Bone marrow (tissue), 2 donors: ENCODE measurements at places on chromosomes 16 and 17.

DNA sequence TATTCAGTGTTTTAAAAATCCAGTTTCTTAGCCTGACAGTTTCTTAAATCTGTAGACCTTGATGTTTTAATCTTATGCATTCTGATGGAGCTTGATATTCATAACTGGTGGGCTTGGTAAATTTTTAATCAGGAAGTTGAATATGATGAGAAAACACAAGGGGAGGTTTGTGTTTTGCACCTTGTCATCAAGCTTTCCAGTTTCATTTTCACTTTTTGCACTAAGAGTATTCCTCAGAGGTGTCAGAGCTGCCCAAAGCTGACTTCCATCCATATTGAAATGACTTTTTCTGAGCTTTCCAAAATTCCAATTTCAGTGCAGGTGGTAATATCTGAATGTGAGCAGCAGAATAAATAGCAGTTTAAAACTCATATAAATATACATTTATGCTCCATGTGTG lies 555.0 kb upstream of the RBFOX1 start:
- no peak for DNase-seq

- no peak for DNase-seq
Observed at GRCh38 chr16:17068524-17068923, 402.2 kb downstream of the XYLT1 start.

- DNase-seq = no peak
Observed at GRCh38 chr17:50344731-50345365, 1.1 kb upstream of the XYLT2 start.

GRCh38 chr17:82789051-82789592 lies 37.3 kb downstream of the TBCD start:
- DNase-seq = no peak

GRCh38 chr17:12917399-12917798 lies 100.4 kb downstream of the ELAC2 start:
- DNase-seq = no peak

GRCh38 chr16:31456988-31457360 lies 2.3 kb upstream of the ARMC5 start:
- DNase-seq = no peak

GRCh38 chr17:59561042-59561441 lies 4.4 kb upstream of the DHX40 start:
- DNase-seq = peak; percentile 55

DNA sequence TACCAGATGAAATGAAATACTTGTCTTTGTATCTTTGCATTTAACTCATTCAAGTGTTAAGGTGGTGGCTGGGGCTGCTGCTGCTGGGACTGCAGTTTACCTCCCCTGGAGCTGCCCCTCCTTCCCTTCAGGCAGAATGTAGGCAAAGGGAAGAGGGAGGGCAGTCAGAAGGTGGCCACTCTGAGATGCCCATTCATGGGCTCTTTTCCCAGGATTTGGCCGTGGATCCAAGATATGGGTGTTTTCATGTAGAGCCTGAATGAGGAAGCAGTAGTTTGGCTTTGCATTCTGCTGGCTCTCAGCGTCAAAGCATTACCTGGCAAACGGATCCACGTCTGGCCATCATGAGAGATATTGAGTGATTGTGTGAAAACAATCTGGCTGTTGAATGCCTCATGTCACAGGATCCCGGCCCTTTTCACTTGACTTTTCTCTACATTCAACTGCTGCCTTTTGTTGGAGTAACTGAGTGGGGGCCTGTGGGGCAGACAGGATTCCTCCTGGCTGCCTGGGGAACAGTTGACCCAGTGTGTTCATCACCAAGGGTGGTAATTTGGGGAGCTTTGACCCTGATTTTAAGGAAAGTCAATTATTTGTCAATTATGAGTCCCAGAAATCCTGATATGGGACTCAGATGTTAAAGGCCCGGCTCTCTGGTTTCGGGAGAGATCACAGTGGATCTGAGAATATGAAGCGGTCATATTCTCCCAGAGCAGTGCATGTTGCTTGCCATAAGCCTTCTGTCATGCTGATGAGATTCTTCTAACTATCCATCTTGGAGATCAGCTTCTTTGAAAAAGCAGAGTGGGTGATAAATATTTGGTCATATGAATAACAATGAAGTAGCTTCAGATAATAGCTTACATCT lies 236.8 kb downstream of the IRX3 start:
- DNase-seq = no peak

GRCh38 chr16:69564845-69565670 lies 708 bp upstream of the NFAT5 start:
- no peak for DNase-seq

DNA sequence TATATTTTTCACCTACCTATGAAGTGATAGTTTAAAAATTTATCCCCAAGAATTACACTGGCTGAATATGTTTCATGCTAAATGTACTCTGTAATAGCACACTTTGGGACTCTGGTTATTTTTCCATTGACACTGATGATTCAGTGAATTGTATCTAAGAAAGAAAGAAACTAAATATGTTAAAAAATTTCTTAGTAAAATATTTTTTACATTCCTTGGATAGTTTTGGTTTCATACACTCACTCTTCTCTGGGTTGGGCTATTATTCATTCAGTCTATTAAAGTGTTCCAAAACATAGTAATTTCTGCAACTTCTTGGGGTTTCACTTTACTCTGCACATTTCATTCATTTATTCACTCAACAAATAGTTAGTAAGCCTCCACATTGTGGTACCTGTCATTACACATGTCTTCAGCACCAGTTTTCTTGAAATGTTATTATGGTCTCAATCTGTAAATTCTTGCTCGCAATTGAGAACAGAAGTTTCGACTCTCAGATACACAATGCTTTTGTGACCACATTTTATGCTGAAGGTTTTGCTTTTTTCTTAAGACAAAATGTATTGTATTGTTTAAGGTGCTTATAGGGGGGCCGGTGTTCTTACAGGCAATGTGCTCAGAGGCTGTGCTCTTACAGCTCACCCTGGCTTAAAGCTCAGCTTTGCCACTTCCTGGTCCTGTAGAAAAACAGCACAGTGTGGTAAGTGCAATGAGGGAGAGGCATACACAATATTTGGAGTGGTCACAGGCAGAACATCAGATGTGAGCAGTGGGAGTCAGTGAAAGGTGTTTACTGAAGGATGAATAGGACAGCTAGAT lies 17.4 kb downstream of the CNTNAP4 start:
- no peak for DNase-seq
